ENCODE measurements at places on chromosomes 3 and 15.
A peak's percentile ranks its signal among the peaks of the same experiment; 100 is the strongest.

- DNase-seq = no peak
Observed at GRCh38 chr15:57319919-57320560, 56.3 kb upstream of the CGNL1 start.

GRCh38 chr3:56775838-56776555 lies 25.8 kb downstream of the ARHGEF3 start:
- peak; percentile 25 for DNase-seq

- DNase-seq = peak; percentile 34
Observed at GRCh38 chr3:196207833-196208607, 3.2 kb downstream of the ZDHHC19 start.

- DNase-seq = no peak
Observed at GRCh38 chr3:68957895-68958294, 25.5 kb upstream of the TAFA4 start.

DNA sequence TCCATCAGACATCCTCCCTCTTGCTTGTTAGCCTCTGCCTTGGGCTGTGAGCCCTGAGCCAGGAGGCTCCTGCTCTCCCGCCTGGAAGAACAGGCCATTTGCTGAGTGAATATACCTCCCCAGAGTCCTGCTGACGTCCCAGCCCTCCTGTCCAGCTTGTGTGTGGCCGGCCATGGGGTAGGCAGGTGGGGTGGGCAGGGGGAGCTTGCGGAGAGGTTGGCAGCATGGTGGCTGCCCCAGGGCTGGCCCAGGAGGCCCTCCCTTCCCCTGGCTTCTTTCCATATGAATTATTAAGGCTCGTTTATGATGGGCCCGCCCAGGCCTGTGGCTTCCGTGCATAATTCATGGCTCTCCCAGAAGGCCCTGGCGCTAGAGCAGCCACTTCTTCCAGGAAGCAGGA lies 18.7 kb downstream of the CACNA2D2 start:
- no peak for DNase-seq

GRCh38 chr15:87219650-87220615 lies 1036.6 kb downstream of the NTRK3 start:
- peak; percentile 89 for DNase-seq

- DNase-seq = no peak
Observed at GRCh38 chr3:37824954-37825328, 36.7 kb upstream of the CTDSPL start.

DNA sequence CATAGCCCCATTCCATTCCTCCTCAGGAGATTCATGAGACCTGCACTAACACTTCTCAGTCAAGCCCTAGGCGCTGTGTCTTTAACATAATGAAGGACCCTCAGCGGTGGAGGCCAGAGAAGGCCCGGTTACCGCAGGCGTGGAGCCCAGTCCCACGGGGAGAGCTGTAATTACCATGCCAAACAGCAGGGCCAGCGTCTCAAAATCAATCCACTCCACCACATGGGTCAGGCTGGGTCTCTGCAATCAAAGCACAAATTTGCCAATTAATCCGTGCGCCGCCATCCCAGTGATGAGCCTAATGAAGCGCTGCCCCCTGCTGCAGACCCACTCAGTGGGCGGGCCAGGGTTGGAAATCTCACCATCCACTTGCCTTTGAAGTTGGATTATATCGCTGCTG lies 109.7 kb downstream of the OCA2 start:
- DNase-seq = no peak

- DNase-seq = no peak
Observed at GRCh38 chr3:45689787-45690145, 570 bp downstream of the SACM1L start.

- no peak for DNase-seq
Observed at GRCh38 chr3:117868766-117869165, 1159.2 kb downstream of the TUSC7 start.

- peak; percentile 49 for DNase-seq
Observed at GRCh38 chr3:81419228-81419627, 342.2 kb downstream of the GBE1 start.

- DNase-seq = peak; percentile 58
Observed at GRCh38 chr3:159829539-159830227, 159.0 kb upstream of the IL12A start.

GRCh38 chr3:62551556-62551955 lies 178.2 kb upstream of the FEZF2 start:
- DNase-seq = no peak

GRCh38 chr3:160027541-160028195 lies 39.0 kb downstream of the IL12A start:
- DNase-seq = peak; percentile 77

DNA sequence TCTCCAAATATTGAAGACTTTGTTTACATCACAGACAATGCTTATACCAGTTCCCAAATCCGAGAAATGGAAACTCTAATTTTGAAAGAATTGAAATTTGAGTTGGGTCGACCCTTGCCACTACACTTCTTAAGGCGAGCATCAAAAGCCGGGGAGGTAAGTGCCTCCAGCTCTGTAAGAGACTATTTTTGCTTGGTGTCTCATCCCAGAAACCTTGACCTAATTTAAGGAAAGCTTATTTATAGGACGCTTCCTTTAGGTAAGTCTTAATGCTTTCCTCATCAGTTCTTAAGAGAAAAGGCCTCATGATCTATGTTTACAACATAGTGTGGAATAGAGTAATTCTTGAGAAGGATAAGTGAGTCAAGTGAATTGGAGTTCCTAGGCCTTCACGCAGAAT lies 11.8 kb downstream of the CCNB2 start:
- no peak for DNase-seq

DNA sequence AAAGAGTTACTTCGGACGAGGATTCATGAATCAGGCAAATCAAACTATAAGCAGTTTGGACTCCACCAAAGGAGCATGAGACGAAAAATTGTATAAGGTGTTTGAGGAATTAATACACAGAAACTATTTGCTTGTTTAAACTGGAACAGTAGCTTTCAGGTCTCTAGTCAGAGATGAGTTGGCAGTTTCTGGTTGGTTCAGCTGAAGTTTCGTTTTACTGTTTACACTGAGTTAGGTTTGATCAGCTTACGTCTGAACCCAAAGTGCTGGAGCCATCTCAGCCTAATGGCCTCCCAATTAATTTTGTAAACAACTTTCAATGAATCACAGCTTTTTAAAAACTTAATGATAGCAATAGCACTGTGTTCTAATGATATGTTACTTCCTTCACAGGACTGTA lies 703.7 kb downstream of the NLGN1 start:
- DNase-seq = peak; percentile 30

DNA sequence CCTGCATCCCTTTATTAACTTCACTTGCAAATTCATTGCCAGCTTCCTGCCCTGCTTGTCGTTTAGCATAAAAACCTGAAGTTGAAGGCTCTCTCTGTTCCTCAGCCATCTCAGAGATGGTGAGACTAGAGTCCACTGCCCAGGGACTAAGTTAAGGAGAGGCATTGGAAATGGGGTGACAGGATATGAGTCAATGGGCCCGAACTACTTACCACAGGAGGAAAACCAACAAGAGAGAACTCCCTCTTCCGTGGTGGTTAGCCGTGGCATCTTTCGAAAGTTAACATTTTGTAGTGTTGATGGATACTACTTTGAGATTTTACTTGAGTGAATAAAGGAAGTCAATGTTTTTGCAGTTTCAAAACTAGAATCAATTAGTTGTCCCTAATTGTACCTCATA lies 65.3 kb downstream of the LRTM1 start:
- DNase-seq = peak; percentile 49

- no peak for DNase-seq
Observed at GRCh38 chr3:157136647-157137387, 23.1 kb downstream of the CCNL1 start.

DNA sequence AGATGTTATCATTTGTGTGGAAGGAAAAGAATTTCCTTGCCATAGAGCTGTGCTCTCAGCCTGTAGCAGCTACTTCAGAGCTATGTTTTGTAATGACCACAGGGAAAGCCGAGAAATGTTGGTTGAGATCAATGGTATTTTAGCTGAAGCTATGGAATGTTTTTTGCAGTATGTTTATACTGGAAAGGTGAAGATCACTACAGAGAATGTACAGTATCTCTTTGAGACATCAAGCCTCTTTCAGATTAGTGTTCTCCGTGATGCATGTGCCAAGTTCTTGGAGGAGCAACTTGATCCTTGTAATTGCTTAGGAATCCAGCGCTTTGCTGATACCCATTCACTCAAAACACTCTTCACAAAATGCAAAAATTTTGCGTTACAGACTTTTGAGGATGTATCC lies 15.1 kb downstream of the KLHL24 start:
- DNase-seq = peak; percentile 10

GRCh38 chr15:58355382-58355971 lies 76.3 kb upstream of the LIPC start:
- DNase-seq = no peak

DNA sequence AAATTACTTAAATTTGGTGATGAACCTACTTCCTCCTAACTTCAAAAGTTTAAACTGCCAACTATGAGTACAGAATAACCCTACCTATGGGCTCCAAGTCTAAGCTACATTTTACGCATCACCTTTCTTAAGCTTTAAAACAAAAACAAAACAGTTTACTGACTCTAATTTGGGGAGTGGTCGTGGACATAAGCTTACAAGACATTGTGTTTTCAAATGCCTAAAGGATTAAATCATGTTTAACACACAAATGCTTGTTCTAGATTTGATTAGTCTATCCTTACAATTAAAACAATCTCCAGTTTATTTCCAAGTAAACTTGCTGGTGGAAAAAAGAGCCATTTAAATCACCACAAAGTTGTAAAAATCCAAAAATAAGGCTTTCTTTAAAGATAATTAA lies 62.2 kb downstream of the UACA start:
- DNase-seq = no peak

GRCh38 chr3:36905545-36905944 lies 39.3 kb downstream of the TRANK1 start:
- DNase-seq = no peak

GRCh38 chr3:42688016-42688415 lies 2.7 kb downstream of the KLHL40 start:
- no peak for DNase-seq

- DNase-seq = no peak
Observed at GRCh38 chr15:35974052-35974451, 428.1 kb upstream of the DPH6 start.

- DNase-seq = peak; percentile 38
Observed at GRCh38 chr3:156723182-156723619, 48.8 kb downstream of the TIPARP start.

- DNase-seq = no peak
Observed at GRCh38 chr15:68300115-68300940, 22.8 kb downstream of the FEM1B start.

- DNase-seq = no peak
Observed at GRCh38 chr3:152491922-152492321, 223.2 kb downstream of the MBNL1 start.

DNA sequence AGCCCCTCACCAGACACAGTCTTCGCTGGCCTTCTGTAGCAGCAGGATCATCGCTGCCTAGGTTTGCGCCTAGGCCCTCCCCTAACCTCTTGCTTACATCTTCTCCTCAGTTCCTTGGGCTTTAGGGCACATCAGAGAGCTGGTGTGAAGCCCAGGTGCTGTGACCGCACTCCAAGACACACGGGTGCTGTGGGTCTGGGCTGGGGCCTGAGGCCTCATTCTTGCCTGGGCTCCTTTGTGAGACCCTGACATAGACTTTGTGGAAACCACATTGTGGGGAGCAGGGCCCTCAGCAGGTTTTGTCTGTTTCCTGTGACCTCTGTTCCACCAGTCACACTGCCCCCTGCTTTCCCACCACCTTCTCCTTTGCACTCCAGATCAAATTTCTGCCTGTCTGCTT lies 8.0 kb downstream of the AMIGO3 start:
- DNase-seq = no peak

GRCh38 chr3:27289769-27290413 lies 79.3 kb downstream of the NEK10 start:
- no peak for DNase-seq

DNA sequence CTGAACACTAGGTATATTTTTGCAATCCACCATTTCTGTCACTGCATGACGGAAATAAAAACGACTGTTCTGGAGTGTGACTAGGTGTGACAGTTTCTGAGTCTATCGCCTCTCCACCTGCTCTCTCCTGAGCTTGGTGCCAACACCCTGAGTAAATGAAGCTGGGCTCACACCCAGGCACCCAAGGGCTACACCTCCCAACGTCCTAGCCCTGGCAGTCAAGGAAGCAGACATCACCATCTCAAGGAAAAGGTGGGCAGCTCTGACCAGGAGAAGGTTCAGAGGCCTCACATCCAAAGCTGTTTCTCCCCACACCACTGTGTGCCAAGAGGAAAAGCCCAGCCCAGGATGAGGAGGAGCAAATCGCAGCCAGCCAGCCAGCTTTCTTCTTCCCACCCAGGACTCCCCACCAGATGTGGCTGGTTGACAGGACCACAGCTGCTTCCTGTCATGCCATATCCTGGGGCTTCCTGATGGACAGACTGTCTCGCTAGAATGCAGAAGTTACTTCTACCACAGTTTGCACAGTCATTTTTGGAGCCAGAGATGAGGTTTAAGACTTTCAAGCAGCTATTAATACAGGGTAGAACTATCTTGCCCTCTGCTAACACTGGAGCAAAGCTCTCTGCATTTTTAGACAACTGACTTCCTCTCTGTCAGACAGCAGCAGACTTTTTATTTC lies 3.3 kb downstream of the SCAMP2 start:
- no peak for DNase-seq

- DNase-seq = no peak
Observed at GRCh38 chr3:66997560-66998112, 471 bp upstream of the KBTBD8 start.

DNA sequence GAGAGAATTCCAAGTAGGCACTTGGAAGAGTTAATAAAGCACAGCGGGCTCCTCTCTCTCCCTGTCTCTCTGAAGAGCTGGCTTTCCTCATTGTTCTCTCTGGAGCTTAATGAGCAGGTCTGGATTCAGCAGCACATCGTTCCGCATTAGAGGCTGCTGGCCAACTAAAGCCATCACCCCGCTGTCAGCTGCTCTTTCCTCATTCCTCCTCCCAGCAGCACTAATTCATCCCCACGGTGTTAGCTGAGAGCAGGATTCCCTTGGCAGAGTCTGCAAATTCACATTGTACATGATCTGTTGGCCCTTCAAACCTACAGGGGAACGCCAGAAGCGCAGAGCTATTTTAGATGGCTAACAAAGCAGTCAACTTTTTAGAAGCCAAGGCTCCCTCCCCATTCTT lies 44.2 kb downstream of the SGO1 start:
- no peak for DNase-seq

GRCh38 chr15:85684174-85684710 lies 110.5 kb downstream of the KLHL25 start:
- DNase-seq = no peak

DNA sequence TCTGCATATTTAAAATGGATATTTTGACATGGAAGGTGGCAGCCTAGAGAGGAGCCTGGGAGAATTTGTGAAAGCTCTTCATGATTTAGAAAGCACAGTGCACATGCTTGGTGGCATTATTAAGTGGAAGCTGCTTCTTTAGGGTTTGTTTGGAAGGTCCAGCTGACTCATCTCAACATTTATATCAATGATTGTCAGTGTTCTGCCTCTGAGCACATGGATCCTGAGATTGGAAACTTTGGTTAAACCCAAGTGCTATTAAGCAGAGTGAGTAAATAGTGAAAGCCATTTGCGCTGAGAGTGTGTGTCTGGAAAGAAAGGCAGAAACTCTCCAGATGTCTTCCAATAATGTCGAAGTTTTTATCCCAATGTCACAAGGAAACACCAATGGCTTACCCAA lies 7.4 kb downstream of the NOX5 start:
- no peak for DNase-seq

GRCh38 chr3:57731311-57731710 lies 24.8 kb upstream of the SLMAP start:
- no peak for DNase-seq
